ENCODE measurements at places on chromosomes 1 and 21. TPM values are rescaled to one million over a fixed set of nuclear protein-coding genes. Genes with fewer than 3 reads are reported as not detected.

The ENAH gene
- 51.4 TPM for total RNA-seq

The F5 gene
- 4.2 TPM for total RNA-seq

The S100A9 gene
- total RNA-seq, result 911 TPM

The MROH9 gene
- 1.2 TPM for total RNA-seq

The CYP4A22 gene
- total RNA-seq, result not detected

DNA sequence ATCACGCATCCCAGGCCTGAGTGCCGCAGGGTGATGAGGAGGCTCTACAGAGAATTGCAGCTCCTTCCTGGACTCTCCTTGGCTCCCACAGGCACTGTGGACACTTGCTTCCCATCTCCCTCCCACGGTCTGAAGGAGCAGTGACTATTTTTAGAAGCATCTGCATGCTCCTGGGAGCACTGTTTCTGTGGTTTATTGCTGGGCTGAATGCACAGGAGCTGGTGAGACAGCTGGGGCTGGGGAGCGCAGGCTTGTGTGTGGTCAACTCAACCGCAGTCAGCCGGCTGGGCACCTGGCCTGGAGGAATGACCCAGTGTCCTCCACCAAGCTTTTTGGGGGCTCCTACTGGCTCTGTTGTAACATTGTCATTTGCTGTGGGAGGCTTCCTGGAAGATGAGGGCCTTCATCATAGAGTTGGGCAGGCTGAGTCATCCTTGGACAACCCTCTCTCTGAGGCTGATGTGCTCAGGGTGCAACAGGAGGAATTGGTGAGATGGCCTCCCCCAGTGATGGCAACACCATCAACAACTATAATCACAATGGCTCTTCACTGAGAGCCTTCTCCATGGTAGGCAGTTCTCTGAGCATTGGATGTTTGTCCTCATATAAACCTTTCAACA is 1.7 kb downstream of the NFASC start:
- H3K36me3 ChIP-seq, result no peaks in the 10 kb centered on the region
- no peaks in the 10 kb centered on the region for H3K27me3 ChIP-seq
- peaks cover 9% of the 10 kb centered on the region for H3K4me1 ChIP-seq
- H3K27ac ChIP-seq, result no peak overlapping the region
- H3K4me3 ChIP-seq, result no peak overlapping the region
- DNase-seq, result no peak

GRCh38 chr1:61227857-61228550 is 145.6 kb downstream of the NFIA start:
- no peak overlapping the region for H3K4me3 ChIP-seq
- H3K4me1 ChIP-seq, result peaks cover 32% of the 10 kb centered on the region
- no peaks in the 10 kb centered on the region for H3K27me3 ChIP-seq

DNA sequence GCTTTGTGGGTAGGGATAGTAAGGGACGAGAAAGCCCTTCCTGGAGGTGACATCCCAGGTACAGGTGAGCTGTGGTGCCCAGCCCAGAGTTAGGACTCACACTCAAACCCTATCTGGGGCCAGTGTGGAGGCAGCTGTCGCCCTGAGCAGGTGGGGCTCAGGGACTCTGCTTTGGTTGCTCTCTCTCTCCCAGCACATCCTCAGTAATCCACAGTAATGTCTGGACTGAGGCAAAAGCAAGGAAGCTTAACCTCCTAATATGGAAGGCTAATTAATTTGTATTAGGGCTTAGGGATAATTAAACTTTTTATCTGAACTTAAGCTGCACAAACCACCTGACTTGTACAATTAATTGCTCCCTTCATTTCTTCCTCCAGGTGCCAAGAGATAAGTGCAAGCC is 38.2 kb downstream of the DDX20 start:
- H3K36me3 ChIP-seq, result no peaks in the 10 kb centered on the region
- H3K27me3 ChIP-seq, result no peaks in the 10 kb centered on the region
- no peak for DNase-seq
- no peak overlapping the region for H3K4me3 ChIP-seq

- peaks cover 39% of the 10 kb centered on the region for H3K4me1 ChIP-seq
- H3K27ac ChIP-seq, result peak overlapping the region; percentile 82
- H3K4me3 ChIP-seq, result peak overlapping the region; percentile 75
- H3K27me3 ChIP-seq, result no peaks in the 10 kb centered on the region
- H3K36me3 ChIP-seq, result no peaks in the 10 kb centered on the region
Measured at GRCh38 chr1:48469616-48470480, 2.2 kb downstream of the SPATA6 start.

- no peak overlapping the region for H3K27ac ChIP-seq
- H3K4me1 ChIP-seq, result peaks cover 27% of the 10 kb centered on the region
- H3K36me3 ChIP-seq, result peaks cover 7% of the 10 kb centered on the region
- DNase-seq, result no peak
- H3K27me3 ChIP-seq, result no peaks in the 10 kb centered on the region
Measured at GRCh38 chr1:228169345-228169744, 3.7 kb downstream of the IBA57 start.

- H3K4me3 ChIP-seq, result no peak overlapping the region
- peaks cover 49% of the 10 kb centered on the region for H3K27me3 ChIP-seq
- DNase-seq, result no peak
- peaks cover 31% of the 10 kb centered on the region for H3K4me1 ChIP-seq
- H3K36me3 ChIP-seq, result no peaks in the 10 kb centered on the region
- H3K27ac ChIP-seq, result no peak overlapping the region
Measured at GRCh38 chr1:10791105-10791951, 5.1 kb downstream of the CASZ1 start.

DNA sequence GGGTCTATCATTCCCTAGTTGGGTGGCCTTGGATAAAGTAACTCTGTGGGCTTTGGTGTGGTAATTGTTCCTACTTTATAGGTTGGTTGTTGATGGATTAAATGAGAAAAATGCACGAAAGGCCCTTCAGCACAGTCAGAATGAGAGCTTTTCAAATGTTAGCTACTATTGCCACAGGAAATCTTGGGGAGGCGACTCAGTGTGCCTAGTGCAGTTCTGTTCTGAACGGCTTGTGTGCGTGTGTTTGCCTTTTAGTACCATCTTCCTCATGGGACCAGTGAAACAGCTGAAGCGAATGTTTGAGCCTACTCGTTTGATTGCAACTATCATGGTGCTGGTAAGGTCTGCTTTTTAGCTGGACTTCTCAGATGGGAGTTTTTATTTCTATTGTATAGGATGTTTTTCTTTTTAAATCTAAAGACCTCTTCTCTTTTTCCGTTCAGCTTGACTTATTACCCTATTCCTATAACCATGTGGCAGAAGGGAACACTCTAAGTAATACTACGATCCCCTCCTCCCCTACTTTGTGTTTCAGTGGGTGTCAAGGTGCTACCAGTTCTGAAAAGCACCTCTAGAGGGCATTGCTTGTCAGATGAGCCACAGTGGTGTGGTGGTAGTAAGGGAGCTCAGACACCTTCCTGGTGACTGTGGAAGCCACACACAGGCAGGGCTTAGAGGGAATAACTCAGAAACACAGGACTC is 9.2 kb downstream of the SFT2D2 start:
- no peak for DNase-seq
- no peak overlapping the region for H3K27ac ChIP-seq
- peaks cover 95% of the 10 kb centered on the region for H3K36me3 ChIP-seq
- no peak overlapping the region for H3K4me3 ChIP-seq
- H3K4me1 ChIP-seq, result peaks cover 32% of the 10 kb centered on the region

DNA sequence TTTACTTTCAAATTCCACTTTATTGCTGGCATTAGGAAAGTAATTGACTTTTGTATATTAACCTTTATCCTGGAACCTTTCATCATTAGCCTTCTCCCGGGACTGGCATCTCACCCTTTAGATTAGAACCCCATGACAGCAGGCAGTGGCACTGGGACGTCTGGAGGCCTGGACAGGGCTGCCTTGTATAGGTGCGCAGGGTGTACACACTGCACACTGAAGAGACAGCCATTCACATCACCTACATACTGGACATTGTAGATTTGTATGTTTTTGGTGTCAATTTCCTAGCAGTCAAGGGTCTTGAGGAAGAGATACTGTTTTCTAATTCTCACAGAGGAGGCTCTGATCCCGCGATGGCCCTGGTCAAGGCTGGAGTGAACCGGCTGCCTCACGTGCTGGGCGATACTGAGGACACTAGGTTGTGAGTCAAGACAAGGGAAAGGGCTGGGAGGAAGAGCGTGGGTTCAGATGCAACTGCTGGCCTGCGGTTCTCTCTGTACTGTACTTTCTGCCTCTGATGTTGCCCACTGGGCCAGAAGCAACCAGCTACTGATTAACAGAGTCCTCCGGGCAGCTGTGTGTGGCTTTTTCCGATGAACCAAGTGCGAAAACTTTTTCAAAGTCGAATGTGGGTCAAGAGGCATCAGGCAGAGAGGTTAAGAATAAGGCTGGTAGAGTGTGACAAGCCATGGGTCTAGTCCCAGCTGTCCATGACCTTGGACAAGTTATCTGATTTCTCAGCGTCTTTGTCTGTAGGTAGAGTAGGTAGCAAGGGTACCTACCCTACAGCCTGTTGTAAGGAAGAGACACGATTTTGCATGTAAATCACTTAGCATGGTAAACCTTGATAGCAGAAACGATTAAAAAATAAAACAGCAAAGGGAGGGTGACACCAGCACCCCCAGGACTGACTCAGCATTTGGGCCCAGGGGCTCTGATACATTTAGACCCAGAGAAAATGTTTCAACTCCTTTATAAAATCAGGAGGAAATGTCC is 38.2 kb upstream of the SLC25A33 start:
- H3K36me3 ChIP-seq, result no peaks in the 10 kb centered on the region
- no peak for DNase-seq
- H3K4me3 ChIP-seq, result no peak overlapping the region
- no peak overlapping the region for H3K27ac ChIP-seq
- no peaks in the 10 kb centered on the region for H3K27me3 ChIP-seq
- no peaks in the 10 kb centered on the region for H3K4me1 ChIP-seq

GRCh38 chr1:216576234-216576937 is 146.8 kb downstream of the ESRRG start:
- H3K4me1 ChIP-seq, result no peaks in the 10 kb centered on the region
- no peak overlapping the region for H3K27ac ChIP-seq
- H3K4me3 ChIP-seq, result no peak overlapping the region
- no peaks in the 10 kb centered on the region for H3K36me3 ChIP-seq

GRCh38 chr1:7108251-7108650 is 323.0 kb downstream of the CAMTA1 start:
- no peaks in the 10 kb centered on the region for H3K36me3 ChIP-seq
- peaks cover 9% of the 10 kb centered on the region for H3K27me3 ChIP-seq
- H3K27ac ChIP-seq, result no peak overlapping the region

DNA sequence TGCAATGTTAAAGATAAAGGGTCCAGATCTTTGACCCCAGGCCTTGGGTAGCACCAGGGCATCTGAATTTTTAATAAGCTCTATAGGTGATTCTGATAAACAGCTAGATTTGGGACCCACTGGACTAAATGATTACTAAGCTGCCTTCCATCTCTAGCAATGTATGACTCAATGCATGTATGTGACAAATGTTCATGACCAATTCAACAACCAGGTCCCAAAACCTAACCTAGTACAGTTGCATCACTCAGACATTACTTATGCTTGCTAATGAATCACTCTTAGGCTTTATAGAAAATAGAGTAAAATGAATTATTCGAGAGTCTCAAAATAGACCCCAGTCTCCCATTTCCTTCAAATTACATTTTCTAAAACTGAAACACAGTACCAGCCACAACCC is 35.5 kb downstream of the RCAN1 start:
- DNase-seq, result no peak
- no peaks in the 10 kb centered on the region for H3K27me3 ChIP-seq
- H3K36me3 ChIP-seq, result no peaks in the 10 kb centered on the region
- H3K27ac ChIP-seq, result peak overlapping the region; percentile 36
- no peak overlapping the region for H3K4me3 ChIP-seq
- H3K4me1 ChIP-seq, result peaks cover 18% of the 10 kb centered on the region

- no peaks in the 10 kb centered on the region for H3K27me3 ChIP-seq
- peak overlapping the region; percentile 70 for H3K4me3 ChIP-seq
- peak overlapping the region; percentile 82 for H3K27ac ChIP-seq
- DNase-seq, result no peak
Measured at GRCh38 chr1:39957299-39958015, 2.5 kb downstream of the MFSD2A start.

DNA sequence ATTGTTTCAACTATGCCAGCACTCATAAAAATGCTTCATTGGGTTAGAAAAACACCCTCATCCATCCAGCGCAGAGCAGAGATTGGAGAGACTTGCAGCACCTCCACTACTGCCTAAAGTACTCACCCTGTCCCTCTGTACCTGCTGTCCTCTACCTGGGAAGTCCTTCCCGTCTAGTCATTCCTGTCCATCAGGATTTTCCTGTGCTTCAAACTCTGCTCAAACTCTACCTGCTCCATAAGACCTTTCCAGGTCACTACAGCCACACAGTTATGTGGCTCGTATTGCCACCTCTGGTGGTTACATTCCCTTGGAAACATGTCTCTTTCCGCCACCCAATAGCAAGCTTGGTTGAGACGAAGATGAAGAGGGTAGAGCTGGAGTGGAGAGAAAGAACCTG is 7.2 kb downstream of the OVGP1 start:
- no peaks in the 10 kb centered on the region for H3K36me3 ChIP-seq
- H3K4me3 ChIP-seq, result no peak overlapping the region
- no peak overlapping the region for H3K27ac ChIP-seq
- no peak for DNase-seq
- no peaks in the 10 kb centered on the region for H3K4me1 ChIP-seq

- H3K4me1 ChIP-seq, result peaks cover 38% of the 10 kb centered on the region
- H3K4me3 ChIP-seq, result no peak overlapping the region
- no peak for DNase-seq
- H3K27me3 ChIP-seq, result no peaks in the 10 kb centered on the region
- H3K27ac ChIP-seq, result no peak overlapping the region
Measured at GRCh38 chr1:230142608-230143210, 75.7 kb downstream of the GALNT2 start.

DNA sequence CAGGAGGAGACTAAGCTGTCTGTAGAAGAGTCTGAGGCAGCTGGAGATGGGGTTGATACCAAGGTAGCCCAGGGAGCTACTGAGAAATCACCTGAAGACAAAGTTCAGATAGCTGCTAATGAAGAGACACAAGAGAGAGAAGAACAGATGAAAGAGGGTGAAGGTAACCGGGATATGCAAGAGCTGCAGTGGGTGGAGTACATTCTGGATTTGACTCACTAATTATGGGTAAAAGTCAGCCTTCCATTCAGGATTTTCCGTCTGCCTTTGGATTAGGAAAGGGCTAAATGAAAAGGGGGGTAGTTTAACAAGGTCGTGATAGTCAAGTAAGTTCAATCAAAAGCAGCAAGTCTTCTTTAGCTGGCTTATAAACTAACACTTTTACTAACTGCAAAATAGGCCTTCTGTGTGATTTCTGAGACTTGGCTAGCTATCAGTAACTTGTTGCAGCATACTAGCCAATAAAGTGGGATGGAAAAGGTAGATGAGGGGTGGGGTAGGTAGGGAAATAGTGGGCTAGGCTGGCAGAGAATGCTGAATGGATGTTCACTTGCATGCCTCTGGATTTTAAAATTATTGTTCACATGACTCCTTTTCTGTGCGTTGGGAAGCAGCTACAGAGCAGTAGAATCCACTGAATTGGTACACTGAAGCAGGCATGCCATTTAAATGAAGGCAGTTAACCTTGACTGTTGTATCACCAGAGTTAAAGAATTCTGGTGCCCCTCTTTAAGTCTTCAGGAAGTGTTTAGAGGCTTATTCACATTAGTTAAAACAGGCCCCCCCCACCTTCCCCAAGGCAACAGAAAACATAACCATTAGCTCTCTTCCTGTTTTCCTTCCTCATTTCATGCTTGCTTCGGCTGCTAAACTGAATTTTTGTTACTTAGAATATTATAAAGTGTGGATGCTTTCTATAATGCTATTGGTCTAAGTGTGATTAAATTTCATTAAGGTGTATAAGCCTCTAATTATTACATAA is 15.4 kb downstream of the CCDC17 start:
- no peaks in the 10 kb centered on the region for H3K27me3 ChIP-seq
- DNase-seq, result no peak

- no peaks in the 10 kb centered on the region for H3K27me3 ChIP-seq
- peaks cover 40% of the 10 kb centered on the region for H3K36me3 ChIP-seq
- DNase-seq, result no peak
- no peak overlapping the region for H3K27ac ChIP-seq
- H3K4me1 ChIP-seq, result no peaks in the 10 kb centered on the region
- H3K4me3 ChIP-seq, result no peak overlapping the region
Measured at GRCh38 chr1:177937931-177938330, 31.9 kb downstream of the SEC16B start.
